HTR-8/SVneo (cell line): ENCODE measurements at places on chromosomes 2 and 18.
A peak's percentile ranks its signal among the peaks of the same experiment; 100 is the strongest.

GRCh38 chr2:109336296-109336695 lies 207.3 kb downstream of the SH3RF3 start:
- no peak for DNase-seq

- DNase-seq: no peak
These were observed 219.5 kb downstream of the CLIP4 start for GRCh38 chr2:29334706-29335105.

DNA sequence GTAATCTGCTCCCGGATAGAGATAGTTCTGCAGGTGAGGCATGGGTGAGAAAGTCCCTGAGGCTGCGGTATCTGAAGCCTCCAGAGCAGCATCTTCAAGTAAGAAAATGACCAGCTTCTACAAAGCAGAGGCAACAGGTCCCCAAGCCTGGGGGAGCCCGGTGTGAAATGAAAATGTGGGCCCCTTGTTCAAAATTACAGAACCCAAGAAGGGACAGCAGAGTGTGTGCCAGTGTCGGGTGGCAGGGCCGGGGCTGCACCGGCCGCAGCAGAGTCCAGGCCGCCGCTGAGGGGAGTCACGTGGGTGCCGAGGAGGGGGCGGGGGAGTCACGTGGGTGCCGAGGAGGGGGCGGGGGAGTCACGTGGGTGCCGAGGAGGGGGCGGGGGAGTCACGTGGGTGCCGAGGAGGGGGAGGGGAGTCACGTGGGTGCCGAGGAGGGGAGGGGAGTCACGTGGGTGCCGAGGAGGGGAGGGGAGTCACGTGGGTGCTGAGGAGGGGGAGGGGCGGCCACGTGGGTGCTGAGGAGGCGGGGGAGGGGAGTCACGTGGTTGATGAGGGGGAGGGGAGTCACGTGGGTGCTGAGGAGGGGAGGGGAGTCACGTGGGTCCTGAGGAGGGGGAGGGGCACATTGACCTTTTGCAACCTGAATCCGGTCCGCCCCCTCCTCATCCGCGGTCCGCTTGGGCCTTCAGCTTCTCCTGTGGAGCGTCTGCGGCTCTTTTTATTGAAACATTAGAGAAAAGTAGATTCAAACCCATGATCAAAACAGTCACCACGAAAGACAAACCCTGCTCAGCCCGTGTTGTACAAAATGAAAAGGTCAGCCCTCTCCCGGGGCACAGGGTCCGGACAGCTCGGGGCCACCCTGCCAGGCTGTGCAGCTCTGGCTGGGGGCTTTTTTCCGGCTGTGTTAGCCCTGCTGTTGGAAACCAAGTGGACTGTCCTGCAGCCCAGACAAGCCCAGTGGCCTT lies 10.4 kb downstream of the COLEC11 start:
- no peak for DNase-seq

- DNase-seq: no peak
These were observed 35.0 kb upstream of the DSC1 start for GRCh38 chr18:31197676-31198075.

DNA sequence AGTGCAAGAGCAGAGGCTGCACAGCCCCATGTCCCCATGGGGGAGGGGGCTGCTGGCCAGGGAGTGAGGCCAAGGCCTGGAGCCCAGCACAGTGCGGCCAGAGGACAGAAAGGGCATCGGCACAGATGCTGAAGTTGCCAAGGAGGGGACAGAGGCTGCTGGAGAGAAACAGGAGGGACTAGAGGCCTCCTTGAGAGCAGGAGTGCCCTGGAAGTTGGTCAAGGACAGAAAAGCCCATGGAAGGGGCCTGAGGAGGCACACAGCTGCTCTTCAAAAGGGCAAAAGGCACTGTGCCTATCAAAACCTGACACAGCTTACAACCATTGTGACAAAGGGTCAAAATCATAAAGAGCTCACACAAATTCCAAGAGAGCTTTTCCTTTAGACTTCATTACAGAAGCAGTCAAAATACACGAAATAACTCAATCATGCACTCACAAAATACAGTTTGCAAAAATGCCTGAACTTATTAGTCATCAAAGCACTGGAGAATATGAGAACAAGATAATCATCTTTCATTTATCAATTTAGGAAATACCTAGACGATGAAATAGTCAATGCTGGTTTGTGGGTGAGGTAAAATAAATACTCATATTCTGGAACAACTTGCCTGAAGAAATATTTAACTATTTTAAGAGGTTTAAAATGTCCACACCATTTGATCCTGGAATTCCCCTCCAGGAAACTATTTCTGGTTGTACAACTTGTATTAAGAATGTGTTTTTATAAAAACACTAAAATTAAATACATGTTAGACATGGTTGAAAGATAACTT lies 79.6 kb downstream of the USP40 start:
- peak; percentile 80 for DNase-seq

- no peak for DNase-seq
These were observed 168.3 kb downstream of the MAP2 start for GRCh38 chr2:209592106-209592505.

DNA sequence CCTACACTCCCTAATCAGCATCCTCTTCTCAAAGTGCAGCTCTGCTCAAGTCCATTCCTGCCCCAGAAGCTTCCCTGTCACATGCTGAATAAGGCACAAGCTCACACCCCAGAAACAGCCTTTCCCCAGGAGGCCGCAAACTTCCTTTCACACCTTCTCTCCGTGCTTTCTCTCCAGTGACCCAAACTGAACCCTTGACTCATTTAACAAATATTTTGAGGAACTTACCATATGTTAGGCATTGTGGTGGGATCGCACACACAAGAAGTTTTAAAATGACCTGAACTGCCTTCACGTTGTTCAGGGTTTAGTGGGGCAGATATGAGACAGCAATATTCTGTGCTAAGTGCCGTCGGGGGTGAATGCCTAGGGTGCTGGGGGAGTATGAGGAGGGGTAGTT lies 161.3 kb downstream of the INSIG2 start:
- no peak for DNase-seq

- DNase-seq: no peak
These were observed 71.5 kb downstream of the KLHL14 start for GRCh38 chr18:32701313-32701712.
